ENCODE measurements at places on chromosomes 7 and 10.
A peak's percentile ranks its signal among the peaks of the same experiment; 100 is the strongest.

DNA sequence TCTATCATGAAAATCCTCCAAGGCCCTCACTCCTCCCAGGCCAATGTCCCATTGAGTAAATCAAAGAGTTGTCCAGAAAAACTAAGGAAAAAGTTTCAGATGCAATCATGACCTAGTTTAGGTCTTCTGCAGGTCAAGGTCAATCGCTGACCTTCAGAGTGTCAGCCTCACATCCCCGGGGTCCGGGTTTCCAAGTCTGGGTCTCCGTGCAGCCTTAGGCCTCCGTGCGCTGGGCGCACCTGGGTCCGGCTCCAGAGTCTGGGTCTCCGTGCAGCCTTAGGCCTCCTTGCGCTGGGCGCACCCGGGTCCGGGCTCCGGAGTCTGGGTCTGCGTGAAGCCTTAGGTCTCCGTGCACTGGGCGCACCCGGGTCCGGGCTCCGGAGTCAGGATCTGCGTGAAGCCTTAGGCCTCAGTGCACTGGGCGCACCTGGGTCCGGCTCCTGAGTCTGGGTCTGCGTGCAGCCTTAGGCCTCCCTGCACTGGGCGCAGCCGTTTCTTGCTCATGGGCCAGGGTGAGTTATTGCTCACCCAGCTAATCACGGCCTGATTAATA is 236.2 kb downstream of the TCERG1L start:
- DNase-seq, result no peak

GRCh38 chr10:73226663-73227062 is 20.4 kb downstream of the DNAJC9 start:
- DNase-seq, result no peak

DNA sequence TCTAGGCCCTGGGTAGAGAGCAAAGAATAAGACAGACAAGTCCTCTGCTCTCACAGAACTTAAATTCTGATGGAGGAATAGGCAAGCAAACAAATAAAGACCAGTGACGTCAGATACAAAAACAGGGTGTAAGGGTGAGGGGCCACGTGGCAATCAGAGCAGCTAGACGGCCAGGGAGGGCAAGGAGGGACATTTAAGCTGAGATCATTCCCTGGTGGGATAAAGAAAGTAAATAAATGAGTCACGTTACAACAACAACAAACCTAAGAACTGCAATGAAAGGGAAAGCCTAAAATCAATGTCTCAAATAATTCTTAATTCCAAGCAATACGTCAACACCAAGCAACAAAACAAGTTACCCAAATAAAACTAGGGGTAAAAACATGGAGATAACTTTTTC is 21.8 kb downstream of the STN1 start:
- DNase-seq, result no peak

DNA sequence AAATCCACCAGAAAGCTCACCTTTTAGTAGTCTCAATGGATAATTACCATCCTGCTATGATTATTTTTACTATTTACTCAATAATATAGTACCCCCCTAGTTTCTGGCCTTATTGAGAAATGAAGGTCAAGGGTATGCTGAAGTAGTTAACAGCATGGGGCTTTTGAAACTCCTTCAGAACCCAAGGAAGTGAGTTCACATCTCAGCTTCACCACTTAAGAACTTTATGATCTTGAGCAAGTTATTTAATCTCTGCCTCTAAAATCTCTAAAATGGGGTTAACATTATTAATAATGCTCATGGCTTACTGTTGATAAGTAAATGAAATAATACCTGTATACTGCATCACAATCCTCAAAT is 5.8 kb downstream of the MTPN start:
- DNase-seq, result no peak

DNA sequence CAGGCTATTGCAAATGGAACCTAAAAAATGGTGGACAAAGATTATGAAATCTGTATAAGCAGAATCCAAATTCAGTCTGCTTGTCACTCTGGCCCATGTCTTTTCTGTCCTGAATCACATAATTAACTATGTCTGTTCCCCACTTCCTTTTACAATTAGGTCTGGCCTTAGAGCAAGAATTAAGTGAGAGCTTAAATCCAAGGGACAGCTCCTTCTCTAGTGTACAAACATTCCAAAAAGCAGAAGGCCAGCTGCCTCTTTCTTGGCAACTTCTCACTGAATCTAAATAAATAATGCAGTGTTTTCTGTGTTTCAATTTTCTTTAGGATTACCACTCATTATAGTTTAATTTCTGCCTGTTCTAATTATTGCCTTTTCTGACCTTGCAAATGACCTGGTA is 39.3 kb upstream of the NEBL start:
- no peak for DNase-seq

DNA sequence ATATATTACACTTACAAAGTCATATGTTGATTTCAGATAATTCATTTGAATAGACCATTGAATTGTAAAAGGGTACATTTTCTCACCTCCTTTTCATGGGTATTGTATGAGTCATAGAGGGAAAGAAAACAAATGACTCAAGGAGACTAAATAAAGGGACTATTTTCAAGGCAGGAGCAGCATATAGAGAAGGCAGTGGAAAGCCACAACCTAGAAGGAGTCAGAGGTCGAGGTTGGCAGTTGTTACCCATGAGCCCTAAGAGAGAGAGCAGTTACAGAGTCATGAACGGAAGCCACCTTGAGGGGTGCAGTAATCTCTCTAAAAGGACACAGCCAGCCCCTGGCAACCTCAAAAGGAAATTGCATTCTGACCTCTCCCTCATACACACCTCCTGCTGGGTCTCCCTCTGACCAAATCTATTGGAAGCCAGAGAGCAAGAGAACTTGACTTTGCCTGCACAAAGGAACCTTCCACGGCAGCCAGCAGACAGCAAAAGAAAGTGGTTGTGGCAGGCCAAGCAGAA is 137.9 kb downstream of the GRM8 start:
- DNase-seq, result no peak

- no peak for DNase-seq
Measured at GRCh38 chr7:70374772-70375533, 757.0 kb upstream of the GALNT17 start.

GRCh38 chr7:137875746-137876145 is 29.0 kb upstream of the DGKI start:
- DNase-seq, result no peak

DNA sequence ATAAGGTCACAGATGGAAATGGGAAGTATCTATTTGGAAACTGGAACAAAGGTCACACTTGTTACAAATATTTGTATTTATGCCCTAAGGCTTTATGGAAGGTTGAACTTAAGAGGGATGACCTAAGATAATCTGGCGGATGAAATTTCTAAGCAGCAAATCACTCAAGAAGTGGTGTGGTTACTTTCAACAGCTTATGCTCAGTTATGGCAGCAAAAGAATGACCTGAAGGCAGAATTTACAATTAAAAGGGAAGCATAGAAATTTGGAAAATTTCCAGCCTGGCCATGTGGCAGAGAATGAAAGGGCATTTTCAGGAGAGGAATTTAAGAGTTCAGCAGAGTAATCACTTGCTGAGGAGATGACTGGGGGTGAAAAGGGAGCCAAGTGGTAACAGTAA is 95.8 kb upstream of the TNS3 start:
- no peak for DNase-seq

GRCh38 chr7:922334-923107 is 32.0 kb downstream of the ADAP1 start:
- peak; percentile 92 for DNase-seq

GRCh38 chr7:37113661-37114355 is 334.9 kb downstream of the ELMO1 start:
- no peak for DNase-seq

DNA sequence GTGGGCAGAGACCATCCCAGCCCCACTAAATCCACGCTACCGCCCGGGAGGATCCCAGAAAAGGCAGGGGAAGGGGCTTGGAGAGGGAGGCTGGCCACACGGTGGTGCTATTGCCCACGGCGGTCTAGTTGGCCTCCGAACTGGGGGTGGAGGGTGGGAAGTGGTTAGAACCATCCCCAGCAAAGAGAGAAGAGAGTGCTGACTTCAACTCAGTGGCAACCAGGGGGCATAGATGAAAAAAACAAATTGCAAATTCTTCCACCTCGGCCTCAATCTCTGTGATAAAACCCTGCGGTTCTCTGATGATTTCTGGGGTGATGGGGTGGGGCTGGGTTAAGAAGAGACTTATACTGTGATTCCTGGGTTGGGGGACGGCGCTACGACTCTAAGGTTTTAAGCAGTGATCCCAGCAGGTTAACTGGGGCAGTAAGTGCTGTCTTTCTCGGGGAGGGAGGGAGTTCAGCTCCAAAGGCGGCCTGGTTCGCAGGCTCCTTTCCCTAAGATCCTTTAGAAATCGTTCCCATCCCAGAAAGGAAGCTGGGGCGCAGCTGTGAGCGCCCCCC is 154.5 kb upstream of the LYZL2 start:
- peak; percentile 68 for DNase-seq

DNA sequence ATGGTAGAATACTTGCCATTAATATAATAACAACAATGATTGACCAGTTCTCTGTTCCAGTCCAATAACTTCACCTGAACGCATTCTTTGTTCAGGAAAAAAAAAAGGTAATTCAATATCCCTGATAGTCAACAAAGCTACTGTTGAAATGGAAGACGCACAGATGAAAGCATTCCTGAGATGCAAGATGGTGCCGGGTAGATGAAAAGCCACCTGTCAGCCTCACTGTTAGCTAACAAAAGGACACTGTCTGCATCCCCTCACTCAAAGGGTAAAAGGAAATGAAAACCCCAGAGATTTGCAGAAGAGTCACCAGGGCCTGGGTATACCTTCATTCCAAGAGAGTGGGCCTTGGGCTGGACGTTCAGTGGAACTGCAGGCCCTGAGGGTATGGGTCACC is 357.4 kb downstream of the PLXNA4 start:
- no peak for DNase-seq

DNA sequence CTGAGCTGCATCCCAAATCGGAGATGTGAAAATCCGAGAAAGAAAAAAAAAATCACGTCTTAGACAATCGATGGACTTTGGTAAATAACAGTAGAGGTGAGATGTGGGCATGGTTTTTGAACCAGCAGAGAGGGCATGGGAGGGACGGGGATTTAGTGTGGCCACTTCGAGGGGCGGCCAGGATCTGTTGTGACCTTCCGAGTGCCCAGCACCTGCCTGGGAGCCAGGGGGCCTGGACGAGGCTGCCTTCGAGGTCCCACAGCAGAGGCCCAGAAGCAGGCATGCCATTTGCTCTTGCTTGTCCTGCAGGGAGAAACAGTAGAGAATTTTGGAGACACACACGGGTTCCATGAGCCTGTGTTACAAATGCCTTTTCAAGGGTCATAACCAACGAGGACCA is 469.7 kb upstream of the FOXK1 start:
- no peak for DNase-seq

GRCh38 chr10:129662426-129662825 is 195.4 kb downstream of the MGMT start:
- DNase-seq, result no peak

- DNase-seq, result no peak
Measured at GRCh38 chr7:150663802-150664494, 21.6 kb upstream of the GIMAP2 start.

- DNase-seq, result no peak
Measured at GRCh38 chr10:114822444-114823076, 980 bp downstream of the FHIP2A start.

DNA sequence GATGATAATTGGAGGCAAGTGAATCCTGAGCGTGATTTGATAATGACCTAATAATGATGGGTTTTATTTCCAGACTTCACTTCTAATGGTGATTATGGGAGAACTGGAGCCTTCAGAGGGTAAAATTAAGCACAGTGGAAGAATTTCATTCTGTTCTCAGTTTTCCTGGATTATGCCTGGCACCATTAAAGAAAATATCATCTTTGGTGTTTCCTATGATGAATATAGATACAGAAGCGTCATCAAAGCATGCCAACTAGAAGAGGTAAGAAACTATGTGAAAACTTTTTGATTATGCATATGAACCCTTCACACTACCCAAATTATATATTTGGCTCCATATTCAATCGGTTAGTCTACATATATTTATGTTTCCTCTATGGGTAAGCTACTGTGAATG is 79.6 kb downstream of the CFTR start:
- no peak for DNase-seq

GRCh38 chr10:6207658-6208057 is 4.9 kb downstream of the PFKFB3 start:
- DNase-seq, result peak; percentile 59

DNA sequence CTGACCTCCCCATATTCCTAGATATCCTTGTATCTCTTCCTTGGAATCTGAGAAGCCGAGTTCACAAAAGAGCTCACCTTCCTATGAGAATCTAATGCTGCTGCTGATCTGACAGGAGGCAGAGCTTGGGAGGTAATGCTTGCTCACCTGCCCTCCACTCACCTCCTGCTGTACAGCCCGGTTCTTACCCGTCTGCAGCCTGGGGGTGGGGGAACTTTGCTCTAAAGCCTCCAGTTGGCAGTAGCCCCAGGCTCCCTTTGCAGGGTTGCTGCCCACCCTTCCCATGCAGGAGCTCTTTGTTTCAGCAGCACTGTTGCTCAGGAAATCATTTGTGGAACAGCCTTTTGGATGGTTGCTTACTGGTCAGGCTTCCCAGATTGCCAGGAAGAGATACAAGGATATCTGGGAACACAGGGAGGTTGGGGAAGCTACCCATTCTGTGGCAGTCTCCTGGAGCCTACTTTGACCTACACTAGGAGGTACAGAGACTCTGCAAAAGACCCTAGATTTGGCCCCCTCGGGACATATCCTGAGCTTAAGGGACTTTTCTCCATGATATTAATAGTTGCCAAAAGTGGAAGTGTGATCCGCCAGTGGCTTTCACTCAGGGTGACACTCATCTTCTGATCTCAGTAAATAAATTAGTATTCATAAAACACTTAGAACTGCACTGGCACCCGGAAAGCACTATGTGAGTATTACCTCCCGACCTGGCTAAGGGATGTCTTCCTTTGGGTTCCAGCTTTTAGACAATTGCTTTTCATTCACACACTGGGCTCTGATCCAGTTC is 363.7 kb upstream of the PODXL start:
- DNase-seq, result no peak

- no peak for DNase-seq
Measured at GRCh38 chr10:97553575-97554031, 19.0 kb upstream of the ANKRD2 start.

DNA sequence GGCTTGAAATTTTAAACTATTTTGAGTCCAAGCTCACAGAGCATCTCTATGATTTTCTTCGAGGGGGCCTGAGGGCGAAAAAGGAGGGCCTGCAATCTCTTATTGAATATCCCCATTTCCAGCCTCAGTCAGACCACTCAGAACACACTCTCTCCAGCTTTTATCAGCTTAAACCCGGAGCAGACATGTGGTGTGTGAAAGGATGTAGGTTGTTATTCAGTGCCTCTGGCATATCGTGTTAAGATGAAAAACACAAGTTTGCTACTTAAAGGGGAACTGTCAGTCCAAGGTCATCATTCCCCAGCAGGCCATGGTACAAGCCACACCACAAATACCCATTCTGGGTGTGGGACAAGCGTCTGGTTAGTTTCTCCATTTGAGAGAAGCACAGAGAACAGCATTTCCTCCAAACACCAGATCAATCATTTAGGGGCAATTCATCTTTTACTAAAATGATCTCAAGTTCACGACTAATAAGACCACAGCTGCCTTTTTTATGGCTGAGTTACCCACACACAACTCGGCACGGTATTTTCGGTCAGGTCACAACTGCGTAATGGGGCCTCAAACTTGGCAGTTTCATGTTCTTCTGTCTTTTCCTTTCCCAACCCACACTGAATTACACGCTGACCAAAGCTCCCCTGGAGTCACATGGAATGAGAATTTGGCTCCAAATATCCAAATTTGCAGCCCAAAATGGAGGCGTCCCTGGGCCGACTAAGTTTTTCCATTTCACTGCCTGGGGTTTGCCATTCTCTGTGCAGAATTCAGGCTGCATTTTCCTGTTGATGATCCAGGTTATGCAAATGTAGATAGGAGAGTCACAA is 188.4 kb downstream of the SEM1 start:
- no peak for DNase-seq
